ENCODE measurements at places on chromosomes 13 and 19. TPM values are rescaled to one million over a fixed set of nuclear protein-coding genes. Genes with fewer than 3 reads are reported as not detected.

PDE4C gene
- 0.33 TPM for total RNA-seq

CYP4F8 gene
- 2.6 TPM for total RNA-seq

GRCh38 chr19:35901854-35902661, at the start of gene HCST:
Gene HCST, plus strand, starts transcription at chr19:35902529. Its CDS starts 65 bp downstream, at chr19:35902594.
- peak within 1 kb of the TSS; percentile 84 for H3K27ac ChIP-seq
- no peaks in the 10 kb centered on the region for H3K36me3 ChIP-seq
- peak within 1 kb of the TSS; percentile 61 for H3K4me3 ChIP-seq
- peaks cover 7% of the 10 kb centered on the region for H3K4me1 ChIP-seq
- no peak for DNase-seq
- H3K27me3 ChIP-seq: no peaks in the 10 kb centered on the region

DNA sequence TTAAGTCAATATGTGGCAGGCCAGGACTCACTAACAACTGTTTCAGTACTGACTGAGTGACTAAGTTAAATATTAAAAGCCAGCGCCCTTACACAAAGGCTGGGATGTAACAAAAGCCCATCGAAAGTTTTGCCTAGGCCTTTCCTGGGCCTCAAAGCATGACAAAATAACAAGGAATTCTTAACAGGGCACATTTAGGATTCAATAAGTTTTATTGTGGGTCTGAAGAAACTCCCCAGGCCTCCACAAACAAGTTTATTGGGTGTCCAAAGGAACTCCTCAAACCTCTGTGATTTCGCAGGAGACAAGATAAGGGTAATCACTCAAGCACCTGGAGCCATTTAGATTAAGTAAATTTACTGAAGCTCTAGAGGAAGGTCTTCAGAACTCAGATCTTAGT, 130.7 kb upstream of the SGCG start:
- no peaks in the 10 kb centered on the region for H3K4me1 ChIP-seq
- no peak for DNase-seq
- H3K36me3 ChIP-seq: no peaks in the 10 kb centered on the region
- no peaks in the 10 kb centered on the region for H3K27me3 ChIP-seq
- no peak overlapping the region for H3K27ac ChIP-seq

DNA sequence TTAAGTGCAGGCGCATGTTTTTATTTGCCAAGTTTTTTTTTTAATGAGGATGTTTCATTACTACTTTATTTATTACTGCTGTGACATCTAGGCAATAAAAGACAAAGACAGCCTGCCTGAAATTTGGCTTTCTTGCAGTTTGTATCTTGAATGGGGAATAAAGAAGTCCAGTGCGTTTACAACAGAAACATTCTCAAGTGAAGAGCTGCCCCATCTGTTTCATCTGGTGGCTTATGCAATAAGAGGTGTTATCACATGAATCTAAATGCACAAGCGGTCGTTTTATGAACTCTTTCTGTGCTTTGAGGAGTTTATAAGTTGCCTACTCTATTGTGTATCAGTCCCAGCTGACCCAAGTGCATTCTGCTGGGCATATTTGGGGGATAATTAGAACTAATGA, 12.6 kb upstream of the MAB21L1 start:
- no peaks in the 10 kb centered on the region for H3K27me3 ChIP-seq
- no peak overlapping the region for H3K27ac ChIP-seq
- no peaks in the 10 kb centered on the region for H3K4me1 ChIP-seq
- no peaks in the 10 kb centered on the region for H3K36me3 ChIP-seq

DNA sequence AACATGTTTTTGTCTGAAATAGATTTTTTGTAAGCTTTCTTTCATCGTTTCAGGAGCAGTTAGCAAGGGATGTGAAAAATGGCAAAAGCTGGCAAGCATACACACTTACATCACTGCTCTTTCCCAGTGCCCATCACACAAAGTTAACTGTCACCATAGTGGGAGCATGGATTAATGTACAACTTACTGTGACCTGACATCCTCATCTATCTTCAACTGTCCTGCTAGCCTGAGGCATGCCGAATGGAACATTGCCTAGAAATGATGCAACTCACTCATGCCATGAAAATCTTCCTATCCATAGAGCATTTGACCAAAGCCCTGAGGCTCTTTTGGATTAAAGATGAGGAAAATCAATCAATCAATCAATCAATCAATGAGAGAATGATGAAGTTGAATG, 491.7 kb upstream of the SLC10A2 start:
- H3K36me3 ChIP-seq: no peaks in the 10 kb centered on the region
- no peak overlapping the region for H3K4me3 ChIP-seq
- DNase-seq: no peak
- H3K27me3 ChIP-seq: no peaks in the 10 kb centered on the region

DENND1C gene
- 1.3 TPM for total RNA-seq

GRCh38 chr19:40116075-40116474, 25.3 kb upstream of the ZNF780A start:
- peaks cover 6% of the 10 kb centered on the region for H3K27me3 ChIP-seq
- DNase-seq: no peak
- H3K36me3 ChIP-seq: no peaks in the 10 kb centered on the region
- H3K4me3 ChIP-seq: no peak overlapping the region
- no peak overlapping the region for H3K27ac ChIP-seq

GRCh38 chr13:30807392-30807791, 72.0 kb downstream of the ALOX5AP start:
- peaks cover 18% of the 10 kb centered on the region for H3K4me1 ChIP-seq
- no peaks in the 10 kb centered on the region for H3K27me3 ChIP-seq
- no peak overlapping the region for H3K27ac ChIP-seq
- no peak for DNase-seq
- no peak overlapping the region for H3K4me3 ChIP-seq

DNA sequence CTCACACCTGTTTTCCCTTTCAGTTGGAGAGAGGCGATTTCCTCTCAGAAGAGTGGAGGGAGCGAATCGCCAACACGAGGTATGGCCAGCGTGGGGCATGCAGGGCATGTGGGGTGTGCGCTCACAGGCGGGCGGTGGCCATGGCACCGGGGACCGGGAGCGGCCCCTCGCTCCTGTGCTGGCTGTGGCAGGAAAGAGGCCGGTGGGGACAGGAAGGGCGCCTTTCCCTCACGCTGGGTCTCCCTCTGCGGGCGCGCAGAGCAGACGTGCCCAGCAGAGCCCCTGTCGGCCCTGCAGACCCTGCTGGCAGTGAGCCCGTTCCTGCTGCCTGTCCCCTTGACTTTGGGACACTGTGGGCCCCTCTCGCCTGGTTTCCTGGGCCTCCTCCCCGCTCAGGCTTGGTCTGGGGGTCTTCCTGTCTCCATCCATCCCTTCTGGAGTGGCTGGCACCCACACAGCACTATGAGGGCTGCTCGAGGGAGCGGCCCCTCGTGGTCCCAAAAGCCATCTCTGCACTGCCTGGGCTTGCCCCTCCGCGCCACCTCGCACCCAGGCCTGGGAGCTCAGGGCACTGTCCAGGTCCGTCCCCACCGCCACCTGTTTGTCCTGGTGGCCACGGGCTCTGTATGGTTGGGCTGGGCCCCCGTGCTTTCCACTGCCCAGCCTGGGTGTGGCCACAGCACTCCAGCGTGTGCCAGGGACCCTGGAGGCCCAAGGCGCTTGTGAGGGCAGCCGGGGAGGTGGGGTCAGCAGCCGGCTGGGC, 36.1 kb downstream of the PLEKHJ1 start:
- H3K27me3 ChIP-seq: no peaks in the 10 kb centered on the region
- H3K4me3 ChIP-seq: no peak overlapping the region
- DNase-seq: no peak
- H3K36me3 ChIP-seq: no peaks in the 10 kb centered on the region
- no peak overlapping the region for H3K27ac ChIP-seq

DNA sequence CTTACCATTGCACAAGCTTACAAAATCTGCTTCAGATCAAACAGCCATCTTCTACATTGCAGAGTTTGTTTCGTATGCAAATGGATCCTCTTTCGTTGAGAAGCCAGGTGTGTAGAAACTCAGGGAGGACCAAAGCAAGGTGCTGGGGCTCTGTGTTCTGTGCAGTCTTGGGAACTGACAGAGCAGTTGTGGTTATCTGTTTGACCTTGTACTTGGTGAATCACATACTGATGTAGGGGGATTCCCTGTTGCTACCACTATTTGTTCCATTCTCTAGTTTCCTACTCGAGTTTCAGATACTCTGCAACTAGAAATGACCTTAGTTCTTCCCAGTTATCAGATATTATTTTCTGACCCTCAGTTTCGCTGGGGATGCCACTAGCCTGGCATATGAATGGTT, 95.2 kb upstream of the CLDN10 start:
- H3K27me3 ChIP-seq: no peaks in the 10 kb centered on the region
- H3K4me3 ChIP-seq: no peak overlapping the region
- H3K36me3 ChIP-seq: no peaks in the 10 kb centered on the region
- H3K4me1 ChIP-seq: no peaks in the 10 kb centered on the region
- H3K27ac ChIP-seq: no peak overlapping the region

GRCh38 chr13:63208826-63209225, 1793.2 kb upstream of the PCDH20 start:
- no peaks in the 10 kb centered on the region for H3K36me3 ChIP-seq
- H3K4me1 ChIP-seq: no peaks in the 10 kb centered on the region
- DNase-seq: no peak
- H3K27ac ChIP-seq: no peak overlapping the region

- no peaks in the 10 kb centered on the region for H3K36me3 ChIP-seq
- peak overlapping the region; percentile 46 for H3K4me3 ChIP-seq
- no peaks in the 10 kb centered on the region for H3K27me3 ChIP-seq
Measured at GRCh38 chr13:111423168-111423785, 102.8 kb downstream of the TEX29 start.

DNA sequence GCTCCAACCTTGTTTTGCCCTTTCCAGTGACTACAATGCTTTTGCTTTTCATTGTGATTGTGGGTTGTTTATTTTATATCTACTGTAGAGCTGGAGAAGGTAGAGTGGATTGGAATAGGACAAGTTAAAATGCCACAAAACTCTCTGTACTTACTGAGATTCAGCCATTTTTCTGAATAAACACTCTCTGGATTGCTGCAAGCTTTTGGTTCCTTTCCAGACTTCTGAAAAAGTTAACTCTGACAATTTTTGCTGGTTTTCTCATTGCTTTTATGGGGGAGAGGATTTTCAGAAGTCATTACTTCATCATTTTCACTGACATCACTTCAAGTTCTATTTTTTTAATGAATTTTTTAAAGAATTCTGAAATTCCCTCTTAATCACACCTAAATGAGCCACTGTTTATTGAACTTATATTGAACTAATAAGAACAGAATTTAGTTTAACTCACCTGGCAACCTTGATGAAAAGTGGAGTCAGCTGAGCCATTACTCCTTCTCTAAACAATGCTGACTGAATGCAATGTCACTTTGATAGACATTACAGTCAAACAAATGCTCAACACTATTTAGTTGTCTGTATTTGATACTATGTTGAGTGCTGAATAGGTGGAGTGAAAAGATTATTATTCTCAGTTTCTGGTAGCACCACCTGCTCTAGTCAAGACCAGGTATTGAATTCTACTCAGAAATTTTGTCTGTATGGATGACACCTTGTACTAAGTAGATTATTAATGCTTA, 303.5 kb downstream of the DLEU7 start:
- no peaks in the 10 kb centered on the region for H3K27me3 ChIP-seq
- H3K36me3 ChIP-seq: no peaks in the 10 kb centered on the region
- no peak overlapping the region for H3K27ac ChIP-seq
- DNase-seq: no peak

GRCh38 chr13:43405457-43405856, 381.3 kb downstream of the ENOX1 start:
- no peak overlapping the region for H3K4me3 ChIP-seq
- no peak overlapping the region for H3K27ac ChIP-seq
- no peaks in the 10 kb centered on the region for H3K36me3 ChIP-seq
- no peaks in the 10 kb centered on the region for H3K27me3 ChIP-seq
- no peak for DNase-seq

GRCh38 chr19:43774103-43774939, 6.5 kb downstream of the KCNN4 start:
- H3K27ac ChIP-seq: peak overlapping the region; percentile 5
- no peaks in the 10 kb centered on the region for H3K27me3 ChIP-seq
- H3K4me3 ChIP-seq: peak overlapping the region; percentile 53
- no peaks in the 10 kb centered on the region for H3K36me3 ChIP-seq

Data from breast epithelium (tissue), 4 donors.